NCI-H345 (cell line): ENCODE measurements at places on chromosomes 5 and 9.

- DNase-seq, result no peak
These were observed 372.5 kb upstream of the WWC1 start for GRCh38 chr5:167918813-167919483.

- DNase-seq, result peak; percentile 78
These were observed 49.0 kb upstream of the TNPO1 start for GRCh38 chr5:72767289-72768010.

DNA sequence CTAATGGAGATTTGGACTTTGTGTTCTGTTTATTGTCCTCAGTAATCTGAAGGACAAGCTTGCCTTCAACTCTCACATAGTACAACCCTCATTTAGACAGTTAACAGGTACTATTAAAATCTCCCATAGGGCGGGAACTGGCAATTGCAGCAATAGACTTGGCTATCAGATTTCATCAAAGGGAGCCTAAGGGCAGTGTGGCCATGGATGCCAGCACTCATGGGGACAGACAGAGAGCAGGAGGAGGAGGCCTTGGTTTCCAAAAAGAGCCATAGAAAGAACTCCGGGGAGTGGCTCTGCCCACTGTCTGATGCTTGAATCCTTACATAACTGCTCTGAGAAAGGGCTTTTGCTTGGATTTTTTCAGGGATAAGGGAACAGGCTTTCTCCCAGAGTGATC lies 6.8 kb downstream of the SLC36A1 start:
- DNase-seq, result no peak

GRCh38 chr9:3497401-3497800 lies 28.4 kb downstream of the RFX3 start:
- DNase-seq, result no peak

DNA sequence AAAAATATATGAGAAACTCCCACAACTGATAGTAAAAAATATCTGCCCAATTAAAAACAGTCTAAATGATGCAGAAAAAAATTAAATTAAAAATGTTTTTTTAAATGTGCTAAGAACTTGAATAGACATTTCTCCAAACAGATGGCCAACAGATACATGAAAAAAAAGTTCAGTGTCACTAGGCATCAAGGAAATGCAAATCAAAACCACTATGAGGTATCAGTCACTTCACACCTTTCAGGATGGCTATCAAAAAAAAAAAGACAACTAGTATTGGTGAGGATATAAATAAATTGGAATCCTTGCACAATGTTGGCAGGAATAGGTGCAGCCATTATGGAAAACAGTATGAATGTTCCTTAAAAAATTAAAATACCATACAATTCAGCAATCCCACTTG lies 16.6 kb downstream of the ZNF131 start:
- DNase-seq, result no peak

DNA sequence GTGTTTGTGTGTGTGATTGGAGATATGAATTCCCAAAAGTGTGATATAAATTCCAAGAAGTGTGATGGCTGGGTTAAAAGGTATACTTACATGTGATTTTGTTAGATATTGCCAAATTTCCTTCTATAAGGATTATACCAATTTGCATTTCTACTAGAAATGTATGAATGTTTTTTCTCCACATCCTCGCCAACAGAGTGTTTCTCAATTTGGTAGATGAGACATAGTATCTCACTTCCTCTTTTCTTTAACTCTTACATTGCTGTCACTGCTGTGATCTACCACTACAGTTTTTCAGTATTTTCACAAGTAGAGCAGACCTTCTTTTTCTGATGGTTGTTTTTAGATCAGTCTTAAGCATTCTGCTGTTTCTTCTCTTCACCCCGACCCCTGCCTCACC lies 111.3 kb downstream of the FER start:
- no peak for DNase-seq

DNA sequence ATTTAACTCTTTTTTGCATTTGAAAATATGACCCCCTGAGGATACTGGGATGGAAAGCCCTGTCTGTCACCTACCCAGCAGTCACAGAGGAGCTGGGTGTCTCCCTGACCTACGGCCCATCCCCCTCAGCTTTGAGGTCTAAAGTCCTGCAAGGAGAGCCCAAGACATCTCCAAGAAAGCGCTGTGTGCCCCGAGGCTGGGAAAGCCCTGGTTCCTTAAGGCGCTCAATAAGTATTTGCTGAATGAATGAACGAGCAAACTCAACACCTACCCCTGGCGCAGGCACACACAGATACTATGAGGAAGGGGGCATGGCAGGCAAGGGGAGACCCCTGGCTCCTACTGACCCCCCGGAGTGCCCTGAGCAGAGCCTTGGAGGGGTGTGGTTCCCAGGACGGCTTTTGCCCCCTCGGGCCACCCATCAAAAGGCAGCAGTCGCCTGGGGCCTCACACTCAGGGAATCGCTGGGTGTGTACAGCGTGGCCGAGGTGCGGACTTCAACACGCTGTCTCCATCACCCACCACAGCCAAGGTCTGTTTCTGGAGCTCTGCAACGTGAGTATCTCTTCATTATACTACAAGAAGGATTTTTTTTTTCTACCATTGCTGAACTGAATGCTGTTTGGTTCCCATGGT lies 211.6 kb downstream of the ERCC6L2 start:
- no peak for DNase-seq

- no peak for DNase-seq
These were observed 2.5 kb downstream of the PHF19 start for GRCh38 chr9:120874226-120875194.

- DNase-seq, result no peak
These were observed 118.7 kb upstream of the BOD1 start for GRCh38 chr5:173735184-173735583.

DNA sequence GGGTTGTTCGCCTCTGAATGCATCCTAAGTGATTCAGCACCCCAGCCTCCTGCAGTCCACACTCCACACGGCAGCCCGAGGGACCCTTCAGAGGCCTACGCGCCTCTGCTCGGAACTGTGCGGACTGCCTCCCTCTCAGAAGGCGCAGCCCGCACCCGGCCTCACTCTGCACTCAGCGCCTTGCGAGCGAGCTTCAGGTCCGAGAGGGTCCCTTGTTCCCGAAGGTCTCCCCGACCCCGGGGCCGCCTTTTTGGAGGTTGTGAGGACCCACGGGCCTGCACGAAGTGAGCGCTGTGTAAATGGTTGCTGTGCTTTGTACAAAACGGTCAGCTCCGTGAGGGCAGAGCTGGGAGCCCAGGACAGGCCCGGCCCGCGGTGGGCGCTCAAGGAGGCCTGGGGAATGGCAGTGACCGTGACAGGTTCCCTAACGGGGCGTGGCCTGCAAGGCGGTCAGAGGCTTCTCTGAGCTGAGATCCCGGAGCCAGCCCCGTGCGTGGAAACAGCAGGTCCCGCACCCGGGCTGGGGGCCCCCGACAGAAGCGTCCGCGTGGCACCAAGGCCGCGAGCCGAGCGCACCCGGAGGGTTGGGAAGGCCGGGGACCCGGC lies 698 bp upstream of the CACNA1B start:
- DNase-seq, result no peak

DNA sequence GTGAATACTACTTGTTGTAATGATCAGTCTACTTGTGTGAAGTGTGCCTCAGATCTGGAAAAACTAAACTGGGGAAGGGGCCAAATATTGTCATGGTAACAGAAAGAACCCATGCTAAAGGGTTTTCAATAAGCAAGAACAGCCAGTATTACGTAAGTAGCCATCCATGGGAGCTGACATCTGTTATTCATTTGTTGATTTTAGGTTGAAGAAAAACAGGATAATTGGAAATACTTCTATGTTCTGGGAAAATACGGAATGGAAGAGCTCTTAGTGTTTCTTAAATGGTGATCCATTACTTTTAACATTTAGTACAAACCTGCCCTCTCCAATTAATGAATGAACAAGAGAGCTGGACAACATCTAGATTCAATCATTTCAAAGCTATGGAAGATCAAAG lies 485.8 kb downstream of the NTRK2 start:
- DNase-seq, result no peak

DNA sequence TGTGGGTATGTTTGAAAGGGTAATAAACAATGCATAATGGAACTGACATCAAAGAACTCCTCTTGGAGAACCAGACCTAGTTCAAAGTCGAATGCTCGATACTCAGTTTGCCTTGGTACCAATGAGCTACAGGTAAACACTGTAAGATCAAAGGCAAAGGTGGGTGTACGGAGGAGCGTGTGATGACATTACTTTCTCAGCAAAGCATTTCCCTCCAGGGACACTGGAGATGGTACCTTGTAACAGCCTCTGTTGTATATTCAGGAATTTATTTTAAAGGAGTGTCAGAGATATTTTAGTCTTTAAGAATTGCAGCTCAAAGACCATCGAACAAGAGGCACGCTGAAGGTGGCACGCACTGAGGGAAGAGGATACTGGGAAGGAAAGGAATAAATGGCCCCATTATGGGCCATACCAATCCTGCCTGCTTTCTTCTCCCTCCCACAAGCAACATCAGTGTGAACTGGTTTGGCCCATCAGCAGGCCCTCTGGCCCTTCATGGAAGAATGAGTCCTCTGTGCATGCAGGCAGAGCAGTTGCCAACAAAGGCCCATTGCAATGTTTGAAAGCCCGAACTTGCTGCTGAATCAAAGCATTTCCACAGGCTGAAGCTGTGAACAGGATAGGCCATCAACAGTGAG lies 410.2 kb downstream of the ACTL7B start:
- DNase-seq, result peak; percentile 5

DNA sequence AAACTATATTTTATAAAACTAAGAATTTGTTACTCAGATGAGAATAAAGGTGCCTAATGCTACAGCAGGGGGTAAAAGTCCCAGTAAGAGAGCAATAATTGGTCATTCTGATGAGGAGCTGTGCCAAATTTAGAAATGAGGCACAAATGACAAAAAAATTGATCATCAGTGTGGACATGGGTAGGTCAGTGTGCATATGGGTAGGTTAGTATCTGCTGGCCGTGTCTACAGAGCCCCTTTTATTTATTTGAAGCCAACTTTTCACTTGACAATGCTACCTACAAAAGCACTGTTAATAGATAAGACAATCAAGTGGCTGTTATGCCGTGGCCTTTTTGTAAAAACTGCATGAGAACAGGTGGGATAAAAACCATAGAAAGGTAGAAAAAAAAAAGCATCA lies 454.6 kb downstream of the RAB3C start:
- DNase-seq, result no peak

DNA sequence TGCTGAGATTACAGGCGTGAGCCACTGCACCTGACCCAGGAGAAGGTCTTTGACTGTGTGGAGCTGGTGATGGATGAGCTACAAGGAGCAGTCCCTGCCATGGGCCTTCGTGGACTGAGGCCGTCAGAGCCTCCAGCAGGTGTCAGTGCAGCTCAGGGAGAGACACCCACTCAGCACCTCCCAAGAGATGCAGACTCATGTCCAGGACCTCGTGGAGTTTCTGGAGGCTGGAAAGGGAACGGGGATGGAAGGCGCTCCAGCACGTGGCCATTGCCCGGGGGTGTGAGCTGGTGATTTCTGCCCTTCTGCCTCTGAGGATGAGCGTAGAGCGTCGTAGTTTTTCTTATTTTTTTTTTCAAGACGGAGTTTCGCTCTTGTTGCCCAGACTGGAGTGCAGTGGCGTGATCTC lies 9.5 kb downstream of the TOR4A start:
- DNase-seq, result peak; percentile 67

- no peak for DNase-seq
These were observed 35.7 kb downstream of the LRRC70 start for GRCh38 chr5:62614355-62614754.

GRCh38 chr9:94771096-94771495 lies 44.6 kb downstream of the AOPEP start:
- DNase-seq, result no peak

DNA sequence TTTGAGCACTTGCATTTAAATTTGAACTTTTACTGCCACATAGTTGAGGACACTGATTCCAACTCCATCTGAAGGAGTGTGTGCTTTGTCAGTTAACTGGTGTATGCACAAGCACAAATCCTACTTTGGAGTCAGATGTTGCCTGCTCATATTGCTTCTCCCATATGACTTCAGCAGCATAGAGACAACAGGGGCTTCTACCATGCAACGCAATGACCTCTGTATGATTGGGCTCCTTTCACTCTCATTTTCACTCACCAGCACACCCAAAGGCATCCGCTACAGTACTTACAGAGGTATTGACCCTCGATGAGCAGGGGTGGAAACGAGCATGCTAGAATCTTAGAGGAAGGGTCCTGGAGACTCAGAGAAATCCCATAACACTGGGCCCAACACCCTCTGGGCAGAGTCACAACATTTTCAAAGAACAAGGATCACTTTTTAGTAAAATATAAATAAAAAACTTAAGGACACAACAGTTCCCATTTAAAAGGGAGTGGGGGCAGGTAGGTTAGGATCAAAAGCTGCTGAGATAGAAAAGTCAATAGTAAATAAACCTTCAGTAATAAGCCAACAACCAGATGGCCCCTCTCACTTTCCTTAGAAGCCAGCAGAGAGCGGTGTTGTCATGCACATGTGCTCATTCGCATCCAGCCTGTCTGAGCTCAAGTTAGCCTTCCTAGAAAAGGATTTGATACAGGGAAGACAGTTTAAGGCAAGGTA lies 203.8 kb downstream of the SNCAIP start:
- peak; percentile 75 for DNase-seq

DNA sequence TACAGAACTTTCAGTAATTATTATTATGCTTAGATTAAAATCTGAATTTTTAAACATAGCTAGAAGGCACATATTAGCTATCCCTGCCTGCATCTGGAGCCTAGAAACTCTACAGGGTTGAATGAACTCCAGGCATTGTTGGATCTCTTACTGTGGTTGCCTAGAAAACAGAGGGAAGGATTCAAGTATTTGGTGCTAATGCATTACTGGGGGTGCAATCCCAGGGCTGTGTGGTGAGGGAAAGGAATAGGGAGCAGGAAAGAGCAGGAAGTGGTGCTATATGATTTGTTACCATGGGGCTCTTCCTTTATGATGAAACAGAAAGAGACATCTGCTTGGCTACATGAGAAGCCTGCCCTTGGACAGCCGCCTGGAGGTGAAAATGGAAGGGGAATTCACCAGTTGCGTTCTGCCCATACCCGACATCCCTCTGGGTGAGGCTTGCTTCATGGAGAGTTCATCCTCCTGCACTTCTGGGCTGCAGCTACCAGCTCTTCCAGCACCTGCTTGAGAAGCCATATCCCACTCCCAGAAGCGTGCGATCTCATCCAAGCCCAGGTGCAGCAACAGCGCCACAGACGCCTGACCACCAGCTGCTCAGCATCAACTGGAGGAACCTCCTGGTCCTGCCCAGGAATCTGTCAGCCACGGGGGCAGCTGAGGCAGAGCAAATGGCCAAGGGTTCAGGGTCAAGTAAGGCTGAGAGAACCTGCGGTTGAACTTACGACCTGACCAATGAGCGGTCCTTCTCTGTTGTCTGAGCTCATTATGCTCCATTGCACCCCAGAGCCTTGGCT lies 362.8 kb downstream of the SEMA5A start:
- DNase-seq, result no peak

DNA sequence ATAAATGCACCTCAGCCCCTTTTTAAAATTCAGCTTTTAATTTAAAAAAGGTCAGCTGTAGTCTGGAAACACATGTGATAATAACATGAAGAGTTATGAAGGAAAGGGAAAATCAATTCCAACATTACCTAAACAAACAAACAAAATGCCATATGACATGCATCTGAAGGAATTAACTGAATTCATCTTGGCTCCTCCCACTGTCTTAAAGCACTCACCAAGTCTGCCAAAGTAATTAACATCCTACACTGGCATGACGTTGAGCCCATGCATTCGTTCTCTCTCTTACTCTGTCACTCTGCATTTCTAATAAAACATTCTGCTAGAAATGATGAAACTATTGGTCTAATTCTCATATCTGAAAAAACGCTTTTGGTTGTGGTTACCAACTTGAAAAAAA lies 37.7 kb downstream of the TSSK1B start:
- DNase-seq, result no peak
